ENCODE measurements at places on chromosomes 13 and 19.
A peak's percentile ranks its signal among the peaks of the same experiment; 100 is the strongest.

DNA sequence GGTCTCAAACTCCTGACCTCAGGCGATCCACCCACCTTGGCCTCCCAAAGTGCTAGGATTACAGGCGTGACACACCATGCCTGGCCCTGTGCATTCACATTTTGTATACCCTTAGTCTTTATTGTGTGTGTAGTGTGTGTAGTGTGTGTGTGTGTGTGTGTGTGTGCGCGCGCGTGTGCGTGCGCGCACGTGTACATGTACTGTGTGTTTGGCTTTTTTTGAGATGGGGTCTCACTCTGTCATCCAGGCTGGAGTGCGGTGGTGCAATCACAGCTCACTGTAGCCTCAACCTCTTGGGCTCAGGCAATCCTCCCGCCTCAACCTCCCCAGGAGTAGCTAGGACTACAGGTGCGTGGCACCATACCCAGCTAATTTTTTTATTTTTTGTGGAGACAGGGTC lies 22.1 kb downstream of the ITM2B start:
- DNase-seq: no peak

GRCh38 chr13:49980266-49980665 lies 16.6 kb upstream of the TRIM13 start:
- no peak for DNase-seq

GRCh38 chr13:99624936-99625540 lies 123.8 kb downstream of the TM9SF2 start:
- no peak for DNase-seq

GRCh38 chr19:48398102-48398374 lies 4.6 kb downstream of the GRIN2D start:
- DNase-seq: no peak

DNA sequence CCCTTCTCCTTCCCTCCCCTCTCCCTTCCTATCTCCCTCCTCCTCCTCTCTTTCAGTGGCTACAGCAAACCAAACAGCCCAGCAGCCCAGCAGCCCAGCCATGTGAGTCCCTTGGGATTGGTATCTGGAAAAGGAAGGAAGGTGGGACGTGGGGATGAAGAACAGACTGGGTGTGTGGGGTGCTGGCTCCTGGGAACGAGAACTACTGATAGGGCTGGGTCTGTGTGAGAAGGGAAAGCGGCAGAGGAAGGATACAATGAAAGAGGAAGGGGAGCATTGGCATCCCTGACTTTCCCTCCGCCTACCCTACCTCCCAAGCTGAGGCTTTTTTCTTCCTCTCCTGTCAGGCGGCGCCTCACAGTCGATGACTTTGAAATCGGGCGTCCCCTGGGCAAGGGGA lies 863 bp downstream of the AURKC start:
- no peak for DNase-seq

DNA sequence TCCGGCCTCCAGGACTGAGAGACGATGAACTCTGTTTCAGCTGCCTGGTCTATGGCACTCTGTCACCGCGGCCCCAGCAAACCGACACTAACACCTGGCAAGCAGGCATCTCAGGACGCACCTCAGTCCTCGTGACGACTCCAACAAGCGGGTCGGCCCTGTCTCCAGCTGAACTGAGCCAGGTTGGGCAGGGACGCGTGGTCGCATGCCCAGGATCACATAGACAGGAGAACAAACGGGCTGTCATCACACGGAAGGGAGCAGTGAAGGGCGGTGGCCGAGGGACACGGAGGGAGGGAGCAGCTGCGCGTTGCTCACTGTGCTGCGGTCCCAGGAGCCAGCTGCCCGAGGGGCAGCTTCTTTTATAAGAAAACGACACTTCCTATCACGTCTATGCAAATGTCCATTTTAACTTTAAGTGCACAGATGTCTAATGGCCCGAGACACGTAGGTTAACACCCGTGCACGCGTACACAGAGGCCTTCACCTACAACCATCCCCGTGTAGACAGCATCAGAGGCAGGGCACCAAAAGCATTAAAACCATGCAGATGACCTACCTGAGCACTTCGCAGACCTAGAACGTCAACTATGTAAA lies 8.9 kb downstream of the SGTA start:
- DNase-seq: no peak

- no peak for DNase-seq
Observed at GRCh38 chr13:52118595-52118994, 10.3 kb downstream of the NEK5 start.

DNA sequence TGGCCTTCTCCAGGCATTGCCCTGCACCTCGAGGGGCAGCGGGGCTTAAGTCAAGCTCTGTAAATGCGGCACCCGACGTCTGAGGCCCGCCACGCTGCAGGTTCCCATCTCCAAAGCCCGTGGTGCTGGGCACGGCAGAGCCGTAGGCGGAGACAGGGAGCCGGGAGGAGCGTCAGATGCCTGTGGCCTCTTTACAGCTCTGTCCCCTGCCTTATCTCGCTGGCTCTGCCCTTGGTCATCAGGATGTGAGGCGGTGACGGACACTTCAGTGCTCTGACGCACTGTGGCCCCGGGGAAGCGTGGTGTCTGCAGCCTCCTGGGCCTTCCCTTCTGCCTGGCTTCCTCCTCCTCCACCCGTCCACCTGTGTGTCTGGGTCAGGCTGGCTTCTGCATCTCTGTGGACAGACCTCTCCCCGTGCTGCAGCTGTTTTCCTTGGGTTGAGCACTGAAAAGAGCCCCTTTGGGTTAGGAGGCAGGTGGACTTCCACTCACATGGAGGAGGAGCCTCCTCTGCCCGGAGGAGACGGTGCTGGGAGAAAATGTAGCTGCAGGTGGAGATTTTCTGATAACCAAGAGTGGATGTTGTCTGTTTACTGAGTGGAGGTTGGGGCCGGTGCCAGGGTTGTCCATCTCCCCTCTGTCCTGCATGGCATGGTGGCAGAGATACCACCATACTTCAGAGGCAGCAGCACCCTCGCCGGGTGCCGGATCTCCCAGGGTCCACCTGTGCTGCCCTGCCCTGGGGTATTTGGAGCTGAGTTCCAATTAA lies 14.6 kb downstream of the MCF2L start:
- DNase-seq: no peak

- DNase-seq: peak; percentile 72
Observed at GRCh38 chr19:2974342-2975041, 2.9 kb upstream of the TLE6 start.

DNA sequence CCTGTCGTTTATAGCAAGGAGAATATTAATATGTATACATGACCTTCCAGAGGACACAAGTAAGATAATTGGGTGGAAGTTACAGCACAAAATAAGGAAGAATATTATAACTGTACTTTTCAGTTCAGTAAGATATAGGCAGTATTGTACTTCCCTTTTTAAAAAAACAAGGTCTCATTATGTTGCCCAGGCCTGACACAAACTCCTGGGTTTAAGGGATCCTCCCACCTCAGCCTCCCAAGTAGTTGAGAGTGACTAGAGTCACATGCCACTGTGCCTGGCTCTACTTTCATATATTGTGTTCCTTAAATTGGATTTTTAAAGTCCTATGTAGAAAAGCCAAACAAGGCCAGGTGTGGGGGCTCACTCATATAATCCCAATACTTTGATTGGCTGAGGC lies 19.5 kb upstream of the MAB21L1 start:
- no peak for DNase-seq

DNA sequence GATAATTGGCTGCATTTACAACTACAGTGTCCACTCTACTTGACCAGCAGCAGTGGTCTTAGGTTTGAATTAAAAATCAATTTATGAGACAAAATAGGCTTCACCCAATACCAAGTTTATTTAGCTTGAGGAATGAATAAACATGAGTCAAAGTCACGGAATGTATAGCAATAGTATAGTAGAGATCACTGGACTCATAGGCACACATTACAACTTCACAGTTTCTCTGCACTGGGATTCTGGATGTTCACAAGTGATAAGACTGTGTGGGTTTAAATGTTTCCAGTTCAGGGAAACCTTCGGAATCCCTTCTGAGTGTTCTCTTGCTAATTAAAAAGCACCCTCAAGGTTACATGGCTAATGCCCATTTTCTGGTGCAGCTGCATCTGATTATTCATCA lies 1064.9 kb downstream of the SLITRK5 start:
- no peak for DNase-seq

- DNase-seq: no peak
Observed at GRCh38 chr13:46382224-46382623, 4.8 kb downstream of the RUBCNL start.

- DNase-seq: no peak
Observed at GRCh38 chr19:13017306-13018034, 22.2 kb downstream of the NFIX start.

DNA sequence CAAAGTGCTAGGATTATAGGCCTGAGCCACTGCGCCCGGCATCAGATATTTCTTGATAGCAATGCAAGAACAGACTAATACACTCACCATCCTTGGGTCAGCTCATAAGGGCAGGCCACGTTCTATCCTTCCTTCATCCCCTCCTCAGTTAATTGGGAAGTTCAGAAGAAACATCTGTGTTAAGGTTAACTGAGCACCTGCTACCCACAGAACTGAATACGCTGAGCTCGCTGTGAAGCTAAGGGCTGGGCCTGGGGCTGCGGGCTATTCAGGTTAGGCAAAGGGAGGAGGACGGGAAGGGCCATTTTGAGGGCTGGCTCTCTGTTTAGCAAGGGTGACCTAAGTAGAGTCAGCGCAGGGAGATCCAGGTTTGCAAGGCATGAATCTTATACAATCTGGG lies 43.0 kb upstream of the UQCRFS1 start:
- no peak for DNase-seq

DNA sequence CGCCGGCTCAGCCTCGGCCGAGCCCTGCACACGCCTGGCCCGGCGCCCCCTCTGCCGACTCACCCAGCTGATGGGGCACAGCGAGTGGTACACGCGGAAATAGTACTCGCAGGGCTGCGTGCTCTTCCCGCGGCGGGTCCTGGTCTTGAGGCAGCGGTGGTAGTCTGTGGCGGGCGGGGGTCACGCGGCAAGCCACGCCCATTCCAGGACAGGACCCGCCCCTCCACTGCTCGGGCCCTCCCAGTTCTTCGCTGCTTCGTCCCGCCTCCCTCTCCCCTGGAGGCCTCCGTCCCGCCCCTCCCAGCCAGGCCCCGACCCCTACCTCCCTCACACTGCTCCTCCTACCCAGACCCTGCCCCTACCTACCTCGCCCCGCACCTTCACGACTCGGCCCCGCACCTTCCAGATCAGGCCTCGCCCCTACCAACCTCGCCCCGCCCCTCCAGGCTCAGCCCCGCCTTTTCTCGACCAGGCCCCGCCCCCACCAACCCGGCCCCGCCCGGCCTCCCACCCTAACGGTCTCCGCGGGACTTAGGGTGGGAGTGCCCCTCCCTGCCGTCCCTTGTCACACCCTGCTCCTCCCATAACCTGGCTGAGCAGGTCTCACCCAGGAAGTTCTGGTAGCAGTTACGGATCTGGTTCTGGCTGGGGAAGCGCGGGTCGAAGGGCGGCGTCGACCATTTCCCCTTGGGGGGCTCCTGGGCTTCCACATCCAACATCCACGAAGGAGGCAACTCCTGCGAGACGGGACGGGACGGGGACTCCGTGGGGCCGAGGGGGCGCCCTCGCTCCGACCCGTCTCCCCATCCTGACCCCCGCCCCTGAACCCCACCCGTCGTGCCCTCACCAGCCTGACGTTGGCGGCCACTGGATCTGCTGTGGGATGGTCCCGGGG lies 469 bp downstream of the COX6B2 start:
- peak; percentile 81 for DNase-seq

DNA sequence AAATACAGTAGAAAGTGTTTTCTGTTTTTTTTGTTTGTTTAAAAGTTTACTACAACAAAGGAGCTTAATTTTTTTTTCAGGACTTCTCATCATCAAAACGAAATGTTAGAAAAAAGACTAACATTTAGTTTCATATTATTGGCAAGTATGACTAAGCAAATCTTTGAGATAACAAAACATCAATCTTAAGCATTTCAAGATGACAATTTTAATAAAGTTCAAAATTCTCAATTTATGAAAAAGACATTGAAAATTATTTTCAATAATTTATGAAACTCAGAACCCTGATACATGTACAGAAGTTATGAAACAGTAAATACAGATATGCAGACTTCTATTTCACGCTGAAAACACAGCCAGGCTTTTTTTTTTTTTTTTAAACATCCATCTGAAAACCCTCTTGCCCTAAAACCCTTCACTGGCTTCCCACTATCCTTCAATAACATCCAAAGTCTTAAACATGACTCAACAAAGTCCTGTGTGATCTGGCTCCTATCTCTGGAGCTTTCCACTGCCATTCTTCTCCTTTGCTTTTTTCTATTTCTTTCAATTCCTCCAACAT lies 3.9 kb downstream of the RBM26 start:
- no peak for DNase-seq

GRCh38 chr19:49469828-49470614 lies 4.0 kb upstream of the FLT3LG start:
- peak; percentile 73 for DNase-seq

DNA sequence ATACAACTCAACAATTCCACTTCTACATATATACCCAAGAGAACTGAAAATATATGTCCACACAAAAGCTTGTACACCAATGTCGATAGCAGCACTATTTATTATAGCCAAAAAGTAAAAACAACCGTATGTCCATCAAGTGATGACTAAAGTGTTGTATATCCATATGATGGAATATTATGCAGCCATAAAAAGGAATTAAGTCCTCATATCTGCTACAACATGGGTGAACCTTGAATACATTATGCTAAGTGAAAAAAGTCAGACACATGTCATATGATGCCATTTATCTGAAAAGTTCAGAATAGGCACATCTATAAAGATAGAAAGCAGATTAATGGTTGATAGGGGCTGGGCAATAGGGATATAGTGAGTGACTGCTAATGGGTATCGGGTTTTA lies 204.5 kb downstream of the KCNRG start:
- no peak for DNase-seq

DNA sequence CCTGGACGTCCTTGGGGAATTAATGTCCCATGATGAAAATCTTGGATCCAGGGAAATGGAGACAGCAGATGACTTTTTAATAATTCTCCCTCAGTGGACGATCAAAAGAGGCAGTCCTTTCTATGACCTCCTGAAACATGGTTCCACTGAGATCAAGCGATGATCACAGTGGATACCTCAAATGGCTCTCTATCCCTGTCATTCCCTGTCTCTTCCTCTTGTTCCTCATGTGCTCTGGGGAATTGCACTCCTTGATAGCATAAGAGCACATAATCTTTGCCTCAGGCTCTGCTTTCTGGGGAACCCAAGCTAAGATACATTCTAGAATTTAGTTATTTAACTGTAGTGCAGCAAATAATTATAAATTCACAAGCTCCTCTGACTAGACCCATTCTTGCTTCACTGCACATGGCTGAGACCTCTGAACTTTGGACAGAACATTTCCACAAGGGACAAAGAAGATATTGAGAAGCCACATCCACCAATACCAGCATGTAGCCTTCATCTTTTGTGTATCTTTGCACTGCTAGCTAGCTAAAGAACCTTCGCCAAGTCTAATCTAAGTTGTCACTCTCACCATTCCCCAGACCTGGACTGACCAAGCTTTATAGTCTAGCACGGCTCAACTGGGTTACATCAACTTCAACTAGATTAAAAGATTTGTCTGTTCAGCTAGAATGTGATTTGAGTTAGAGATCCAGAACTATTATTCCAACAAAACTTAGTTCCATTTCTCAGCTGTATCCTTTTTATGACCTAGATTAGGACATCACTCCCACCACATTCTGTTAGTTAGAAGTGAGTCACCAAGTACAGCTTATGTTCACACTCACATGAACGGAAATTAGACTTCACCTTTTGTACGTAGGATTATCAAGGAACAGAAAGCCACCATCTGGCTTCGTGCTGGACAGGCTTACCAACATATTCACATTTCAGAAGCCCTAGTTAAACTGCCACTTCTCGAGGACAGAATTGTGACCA lies 142.7 kb downstream of the SUCLA2 start:
- peak; percentile 19 for DNase-seq

- DNase-seq: no peak
Observed at GRCh38 chr13:33859691-33860303, 41.8 kb downstream of the RFC3 start.

All from inflammatory macrophage treated with lipopolysaccharide for 1 hour (primary cell).